ENCODE measurements at places on chromosomes 1 and 21.

DNA sequence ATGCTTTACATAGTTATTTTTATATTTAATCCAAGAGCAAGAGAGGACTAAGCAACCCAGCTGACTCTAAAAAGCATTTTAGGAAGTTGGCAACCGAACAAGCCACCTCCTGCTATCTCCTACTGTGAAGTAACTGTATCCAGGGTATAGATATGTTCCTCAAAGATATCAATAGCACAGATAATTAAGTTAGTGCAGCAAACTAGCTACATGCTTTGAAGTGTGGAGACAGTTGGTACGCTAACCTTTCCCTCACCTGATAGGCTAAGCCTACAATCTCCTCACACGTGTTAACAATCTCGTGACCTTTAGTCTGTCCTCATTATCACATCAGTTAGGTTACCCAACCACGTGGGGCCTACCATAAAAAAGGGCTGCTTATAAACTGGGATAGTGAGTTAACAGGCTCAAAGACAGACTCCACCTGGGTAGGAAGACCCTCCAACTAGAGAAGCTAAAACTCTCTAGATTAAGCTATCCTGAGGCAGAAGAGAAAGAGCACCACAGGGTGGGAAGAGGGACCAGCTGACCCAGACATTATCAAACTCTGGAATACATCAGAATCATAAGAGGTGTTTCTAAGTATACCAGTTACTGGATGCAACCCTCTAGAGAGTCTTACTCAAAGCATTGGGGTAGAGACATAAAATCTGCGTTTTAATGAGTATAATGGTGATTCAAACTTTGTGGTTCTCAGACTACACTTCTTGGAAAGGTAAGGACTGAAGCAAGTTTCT, 340.1 kb upstream of the ESRRG start:
- no peak for DNase-seq

GRCh38 chr1:163186862-163187261, 15.9 kb downstream of the RGS5 start:
- no peak for DNase-seq

DNA sequence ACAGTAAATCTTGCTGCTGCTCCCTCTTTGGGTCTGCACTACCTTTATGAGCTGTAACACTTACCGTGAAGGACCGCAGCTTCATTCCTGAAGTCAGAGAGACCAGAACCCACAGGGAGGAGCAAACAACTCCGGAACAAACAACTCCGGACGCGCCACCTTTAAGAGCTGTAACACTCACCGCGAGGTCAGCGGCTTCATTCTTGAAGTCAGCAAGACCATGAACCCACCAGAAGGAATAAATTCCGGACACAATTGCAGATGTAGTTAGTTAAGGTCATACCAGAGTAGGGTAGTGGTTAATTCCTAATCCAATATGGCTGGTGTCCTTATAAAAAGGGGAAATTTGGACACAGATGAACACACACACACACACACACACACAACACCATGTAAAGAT, 37.7 kb downstream of the VTCN1 start:
- DNase-seq, result no peak

GRCh38 chr1:212611000-212611948, 2.7 kb downstream of the ATF3 start:
- DNase-seq, result no peak

- DNase-seq, result peak; percentile 95
Measured at GRCh38 chr21:39349211-39350093, 564 bp upstream of the HMGN1 start.

- DNase-seq, result peak; percentile 2
Measured at GRCh38 chr1:95084317-95085176, 11.8 kb upstream of the ALG14 start.

GRCh38 chr1:145855426-145855948, 3.4 kb downstream of the PIAS3 start:
- DNase-seq, result no peak

GRCh38 chr1:56199956-56200355, 379.4 kb downstream of the PLPP3 start:
- no peak for DNase-seq

- no peak for DNase-seq
Measured at GRCh38 chr1:231207437-231207836, 33.6 kb upstream of the GNPAT start.

DNA sequence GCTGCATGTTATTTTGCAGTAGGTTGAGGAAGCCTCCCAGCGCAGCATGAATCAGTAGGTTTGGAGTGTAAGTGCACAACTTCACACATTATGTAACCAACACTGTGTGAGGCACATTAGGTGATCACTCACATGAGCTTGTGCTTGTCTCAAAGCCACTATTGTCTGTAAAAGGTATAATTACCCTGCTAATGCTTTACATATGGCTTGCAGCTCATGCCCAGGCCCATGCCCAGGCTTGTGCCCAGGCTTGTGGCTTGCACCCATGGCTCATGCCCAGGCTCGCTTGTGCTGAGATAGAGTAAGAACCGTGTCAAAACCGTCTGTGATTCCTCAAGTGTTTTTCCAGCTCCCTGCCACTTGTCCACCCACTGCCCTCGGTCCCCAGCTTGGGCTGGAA, 596.3 kb downstream of the LTN1 start:
- no peak for DNase-seq

GRCh38 chr1:205998457-205999241, 4.5 kb downstream of the RAB7B start:
- no peak for DNase-seq

DNA sequence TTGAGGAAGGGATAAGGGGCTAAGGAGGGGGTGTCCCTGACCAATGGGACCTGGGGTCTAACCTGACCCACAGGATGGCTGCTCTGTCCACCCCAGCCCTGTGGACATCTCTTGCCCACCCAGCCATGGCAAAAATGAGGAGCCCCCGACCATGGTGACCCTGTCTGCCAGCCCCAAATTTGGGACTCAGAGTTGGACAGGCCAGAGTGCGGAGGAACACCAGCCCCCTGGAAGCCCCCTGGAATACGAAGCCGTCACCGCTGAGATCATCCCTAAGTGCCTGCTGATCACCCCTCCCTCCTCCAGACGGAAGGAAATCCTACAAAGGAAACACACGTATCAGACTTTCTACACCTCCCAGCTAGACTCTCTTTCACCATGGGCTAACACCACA, 119.3 kb downstream of the SIK1 start:
- DNase-seq, result no peak

DNA sequence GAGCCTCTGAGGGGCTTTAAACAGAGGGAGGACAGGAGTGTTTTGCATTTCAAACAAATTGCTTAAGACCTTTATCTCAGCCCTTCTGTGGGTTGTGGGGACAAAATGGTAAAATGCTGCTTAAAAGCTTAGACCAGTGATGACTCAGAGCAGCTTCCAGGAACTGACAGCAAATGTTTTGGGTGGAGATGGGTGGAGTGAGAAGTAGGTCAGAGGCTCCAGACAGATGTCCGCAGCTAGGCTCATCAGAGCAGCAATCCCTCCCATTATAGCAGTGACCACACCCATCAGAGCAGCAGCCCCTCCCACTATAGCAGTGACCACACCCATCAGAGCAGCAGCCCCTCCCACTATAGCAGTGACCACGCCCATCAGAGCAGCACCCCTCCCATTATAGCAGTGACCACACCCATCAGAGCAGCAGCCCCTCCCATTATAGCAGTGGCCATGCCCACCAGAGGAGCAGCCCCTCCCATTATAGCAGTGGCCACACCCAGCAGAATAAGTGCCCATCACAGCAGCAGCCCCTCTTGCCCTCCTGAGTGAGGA, 532.2 kb downstream of the MATN1 start:
- no peak for DNase-seq

- DNase-seq, result no peak
Measured at GRCh38 chr1:76141929-76142328, 67.4 kb downstream of the ST6GALNAC3 start.

- no peak for DNase-seq
Measured at GRCh38 chr21:28669321-28669720, 323.4 kb downstream of the LTN1 start.

DNA sequence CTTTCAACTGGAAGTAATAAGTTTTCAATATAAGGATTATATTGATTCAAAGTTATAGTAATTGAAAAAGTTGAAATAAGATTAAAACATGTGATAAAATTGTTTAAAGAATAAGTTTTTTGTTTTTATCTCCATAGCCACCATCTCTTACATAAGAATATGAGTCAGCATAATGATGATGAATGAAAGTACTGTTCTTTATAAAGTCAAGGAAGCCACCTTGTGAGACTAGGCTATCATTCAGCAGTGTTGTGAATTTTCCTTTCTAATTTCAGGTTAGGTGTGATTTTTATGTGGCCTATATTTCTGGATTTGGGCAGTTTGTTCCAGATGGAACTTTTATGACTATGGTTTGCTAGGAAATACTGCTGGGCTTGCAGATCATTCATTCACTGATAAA, 22.4 kb upstream of the ASB17 start:
- no peak for DNase-seq

- no peak for DNase-seq
Measured at GRCh38 chr1:33424205-33424604, 6.7 kb downstream of the PHC2 start.

DNA sequence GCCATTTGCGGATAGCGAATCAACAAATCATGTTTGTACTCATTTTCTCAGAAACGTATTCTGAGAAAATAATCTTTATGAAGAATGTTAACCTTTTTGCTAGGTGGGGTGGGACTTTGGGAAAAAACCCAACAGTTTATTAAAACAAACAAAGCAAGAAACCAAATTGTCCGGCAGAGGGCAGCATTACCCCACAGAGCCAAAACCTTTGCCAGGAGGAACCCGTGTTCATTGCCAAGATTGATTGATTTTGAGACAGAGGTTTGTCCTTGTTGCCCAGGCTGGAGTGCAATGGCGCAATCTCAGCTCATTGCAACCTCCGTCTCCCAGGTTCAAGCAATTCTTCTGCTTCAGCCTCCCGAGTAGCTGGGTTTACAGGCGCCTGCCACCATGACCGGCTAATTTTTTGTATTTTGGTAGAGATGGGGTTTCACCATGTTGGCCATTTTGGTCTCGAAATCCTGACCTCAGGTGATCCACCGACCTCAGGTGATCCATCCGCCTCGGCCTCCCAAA, 70.8 kb upstream of the RHOU start:
- DNase-seq, result peak; percentile 81

DNA sequence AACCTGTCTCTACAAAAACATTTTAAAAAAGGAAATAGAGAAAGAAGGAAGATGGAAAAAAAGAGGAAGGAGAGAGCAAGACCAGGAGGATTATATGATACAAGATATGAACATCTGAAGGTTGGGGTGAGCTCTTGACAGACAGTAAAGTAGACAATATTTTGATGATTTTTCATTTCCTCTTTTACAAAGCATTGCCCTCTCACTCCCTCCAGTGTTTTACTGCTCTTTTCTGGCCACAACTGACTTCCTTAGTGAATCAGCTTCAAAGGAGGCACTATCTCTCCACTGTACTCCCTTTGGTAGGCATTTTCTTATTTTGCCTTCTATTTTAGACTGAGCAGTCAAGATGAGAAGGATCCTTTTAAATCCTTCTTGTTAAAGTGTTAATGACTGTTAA, 296.7 kb downstream of the KCTD3 start:
- DNase-seq, result no peak

GRCh38 chr1:31183927-31184554, 55.6 kb downstream of the NKAIN1 start:
- DNase-seq, result no peak

DNA sequence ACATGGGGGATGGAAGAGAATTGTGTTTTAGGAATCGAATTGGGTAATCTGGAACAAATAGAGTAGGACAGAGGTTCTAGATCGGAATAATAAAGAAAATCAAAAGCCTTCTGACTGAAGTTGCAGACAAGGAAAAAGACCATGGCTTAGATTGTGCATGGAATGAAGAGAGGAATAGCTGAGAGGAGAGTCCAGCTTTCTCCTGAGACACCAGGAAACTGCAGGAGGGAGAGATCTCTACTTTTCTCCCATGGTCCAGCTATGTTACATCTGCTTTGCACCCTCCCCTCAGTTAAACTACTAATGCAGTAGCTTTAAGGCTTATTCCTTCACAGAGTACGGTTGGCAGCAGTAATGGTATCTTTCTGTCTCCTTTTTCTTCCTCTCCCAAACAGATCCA, 13.4 kb downstream of the SLAMF7 start:
- no peak for DNase-seq

- DNase-seq, result no peak
Measured at GRCh38 chr1:164748253-164748899, 189.4 kb downstream of the PBX1 start.

GRCh38 chr1:1124786-1125642, 9.1 kb upstream of the C1orf159 start:
- DNase-seq, result no peak

DNA sequence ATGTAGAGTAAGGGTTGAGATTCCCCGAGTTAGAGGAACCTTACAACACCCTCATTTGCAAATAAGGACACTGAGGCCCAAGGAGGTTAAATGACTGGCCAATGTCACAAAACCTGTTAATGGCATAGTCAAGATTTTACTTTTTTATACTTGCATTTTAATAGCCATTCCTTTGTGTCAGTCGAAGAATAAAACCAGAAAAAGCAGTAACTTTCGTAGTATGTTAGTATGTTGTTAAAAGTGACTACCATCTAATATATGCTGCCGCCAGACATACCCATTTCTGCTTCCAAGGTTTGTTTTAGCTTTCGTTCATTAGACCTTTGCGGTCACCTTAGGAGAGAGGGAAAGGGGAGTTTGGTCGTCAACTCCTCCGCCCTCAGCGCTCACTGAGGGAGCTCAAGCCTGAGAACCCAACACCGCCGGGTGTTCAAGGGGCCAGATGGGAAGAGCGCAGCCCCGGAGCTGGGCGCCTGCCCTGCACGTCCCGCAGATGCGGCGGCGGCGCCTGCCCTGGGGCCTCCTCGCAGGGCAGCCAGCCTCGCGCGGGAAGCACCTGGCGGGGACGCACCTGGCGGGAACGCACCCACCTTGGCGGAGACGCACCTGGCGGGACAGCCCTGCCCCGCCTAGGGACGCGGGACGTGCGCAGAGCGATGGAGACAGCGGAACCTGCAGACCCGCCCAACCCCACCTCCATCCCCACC, 466 bp downstream of the VPS26C start:
- DNase-seq, result no peak

GRCh38 chr21:37886726-37887299, 29.4 kb downstream of the KCNJ6 start:
- no peak for DNase-seq

- DNase-seq, result no peak
Measured at GRCh38 chr21:42496839-42497202, 797 bp upstream of the RSPH1 start.

All from activated CD4-positive, alpha-beta T cell treated with anti-CD3 and anti-CD28 coated beads, Interleukin-2, amount 50 U/mL, for 4 hours (primary cell).